ENCODE measurements at places on chromosomes 3 and 15.

DNA sequence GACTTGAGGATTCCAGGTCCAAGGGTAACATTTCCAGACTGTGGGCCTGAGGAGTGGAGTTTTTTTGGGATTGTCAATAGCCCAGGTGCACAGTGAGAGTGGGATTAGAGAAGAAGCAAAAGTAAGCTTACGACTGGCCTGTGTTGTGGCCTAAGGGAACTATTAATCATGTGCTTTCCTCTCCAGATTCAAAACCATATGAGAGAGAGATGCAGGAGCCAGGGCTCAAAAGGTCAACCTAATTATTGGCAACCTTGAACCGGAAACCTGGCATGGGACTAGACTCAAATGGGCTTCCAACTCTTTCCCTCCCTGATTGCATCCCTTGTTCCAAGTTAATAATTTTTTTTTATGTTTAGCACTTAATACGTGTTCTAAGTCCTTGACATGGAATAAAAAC is 242.1 kb upstream of the THRB start:
- DNase-seq, result no peak

DNA sequence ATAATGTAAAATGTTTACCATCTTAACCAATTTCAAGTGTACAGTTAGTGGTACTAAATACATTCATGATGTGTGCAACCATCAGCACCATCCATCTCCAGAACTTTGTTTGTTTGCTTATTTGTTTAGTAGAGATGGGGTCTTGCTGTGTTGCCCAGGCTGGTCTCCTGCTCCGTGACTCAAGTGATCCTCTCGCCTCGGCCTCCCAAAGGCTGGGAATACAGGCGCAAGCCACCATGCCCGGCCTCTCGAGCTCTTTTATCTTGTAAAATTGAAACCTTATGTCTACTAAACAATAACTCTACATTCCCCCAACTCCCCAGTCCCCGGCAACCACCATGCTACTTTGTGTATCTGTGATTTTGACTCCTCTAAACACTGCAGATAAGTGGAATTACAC is 31.9 kb downstream of the FBXO45 start:
- DNase-seq, result no peak

- DNase-seq, result no peak
These were observed 164.6 kb downstream of the ATG7 start for GRCh38 chr3:11436775-11437174.

GRCh38 chr3:177523872-177524438 is 326.7 kb upstream of the TBL1XR1 start:
- DNase-seq, result peak; percentile 49

GRCh38 chr15:101027273-101027901 is 108.2 kb downstream of the LRRK1 start:
- DNase-seq, result no peak

- DNase-seq, result no peak
These were observed 76.7 kb upstream of the LPP start for GRCh38 chr3:188077160-188077799.

GRCh38 chr3:32194653-32195052 is 43.8 kb upstream of the CMTM8 start:
- DNase-seq, result peak; percentile 45

- DNase-seq, result no peak
These were observed 33.9 kb upstream of the TOPBP1 start for GRCh38 chr3:133695560-133696171.

GRCh38 chr3:126300761-126301481 is 56.3 kb downstream of the KLF15 start:
- peak; percentile 76 for DNase-seq

GRCh38 chr3:192445770-192446644 is 281.3 kb downstream of the FGF12 start:
- peak; percentile 35 for DNase-seq

- peak; percentile 40 for DNase-seq
These were observed 461 bp downstream of the PCYT1A start for GRCh38 chr3:196287090-196287439.

DNA sequence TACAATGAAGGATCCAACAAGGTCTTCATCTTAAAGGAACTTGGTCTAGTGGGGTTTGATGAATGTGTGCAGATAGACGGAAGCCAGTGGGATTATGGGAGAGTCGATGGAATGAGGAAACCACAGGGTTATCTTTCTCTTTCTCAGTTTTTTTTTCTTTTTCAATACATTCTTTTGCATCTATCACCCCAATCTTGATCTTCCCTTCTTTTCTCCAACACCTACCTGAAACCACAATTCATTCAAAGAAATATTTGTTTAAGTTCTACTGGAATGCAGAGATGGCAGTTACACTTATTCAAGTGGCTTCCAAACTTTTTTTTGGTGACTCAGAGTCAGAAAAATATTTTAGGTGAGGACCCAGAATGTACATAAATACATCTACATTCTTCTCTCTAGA is 1.7 kb downstream of the TMEM212 start:
- DNase-seq, result no peak

- peak; percentile 68 for DNase-seq
These were observed 181.0 kb downstream of the UACA start for GRCh38 chr15:70582143-70582945.

DNA sequence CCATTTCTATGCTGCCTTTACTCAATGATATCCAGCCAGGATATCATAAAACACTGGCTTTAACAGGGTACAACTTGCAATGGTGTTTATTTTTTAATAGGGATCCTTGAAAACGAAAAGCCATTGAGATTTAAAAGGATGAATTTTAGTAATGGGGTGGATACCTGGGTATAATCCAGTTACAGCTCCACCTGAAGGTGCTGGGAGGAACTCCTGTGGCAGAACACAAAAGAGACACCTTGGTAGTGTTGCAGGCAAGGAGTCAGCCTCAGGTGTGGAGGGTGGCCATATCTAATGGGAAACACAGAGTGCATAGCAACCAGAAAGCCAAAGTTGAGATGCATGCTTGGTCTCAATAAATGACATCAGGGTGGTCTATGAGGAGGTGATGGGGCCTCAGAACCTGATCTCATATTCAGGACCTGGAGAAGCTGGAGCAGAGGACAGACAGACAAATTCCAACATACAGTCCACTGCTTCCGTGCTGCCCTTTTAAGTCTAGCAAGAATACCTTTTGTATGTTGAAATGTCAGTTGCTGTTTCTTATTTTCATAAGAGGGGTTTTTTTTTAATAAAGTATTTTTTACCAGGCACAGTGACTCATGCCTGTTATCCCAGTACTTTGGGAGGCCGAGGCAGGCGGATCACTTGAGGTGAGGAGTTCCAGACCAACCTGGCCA is 12.0 kb upstream of the PAQR9 start:
- no peak for DNase-seq

DNA sequence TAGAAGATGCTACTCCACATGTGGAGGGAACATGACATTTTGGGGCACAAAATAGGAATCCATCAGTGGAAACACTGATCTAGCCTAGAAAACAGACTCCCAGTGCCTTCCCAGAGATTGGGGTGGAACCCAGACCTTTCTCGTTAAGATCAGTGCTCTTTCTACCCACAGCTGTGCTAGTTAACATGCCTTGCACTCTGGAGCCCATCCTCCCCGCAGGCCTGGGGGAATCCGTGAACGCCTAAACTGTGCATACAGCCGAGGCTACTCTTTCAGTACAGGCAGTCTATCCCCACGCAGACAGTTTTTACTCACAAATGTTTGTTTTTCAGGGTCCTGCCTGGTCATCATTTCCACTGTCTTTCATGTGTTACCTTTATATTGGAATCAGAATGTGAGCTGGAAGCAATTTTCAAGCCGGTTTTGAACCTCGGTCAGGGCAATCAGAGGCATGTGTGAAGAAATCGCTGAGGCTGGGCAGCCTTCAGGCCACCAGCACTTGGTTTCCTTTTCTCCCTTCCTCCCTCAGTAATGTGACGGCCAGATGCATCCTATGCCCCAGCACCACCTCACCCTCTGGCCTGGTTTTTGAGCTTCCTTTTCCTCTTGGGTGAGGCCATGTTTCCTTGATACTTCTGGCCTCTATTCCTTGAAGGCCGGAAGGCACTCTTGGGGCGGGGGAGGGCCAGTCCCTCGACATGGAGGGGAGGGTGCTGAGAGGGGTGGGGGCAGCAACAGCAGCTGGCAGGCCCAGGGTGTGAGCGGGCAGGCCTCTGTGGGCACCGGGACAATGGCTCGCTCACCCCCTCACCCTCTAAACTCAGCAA is 123.6 kb upstream of the GALNT15 start:
- no peak for DNase-seq

GRCh38 chr3:108983051-108983450 is 29.4 kb upstream of the GUCA1C start:
- DNase-seq, result peak; percentile 6

DNA sequence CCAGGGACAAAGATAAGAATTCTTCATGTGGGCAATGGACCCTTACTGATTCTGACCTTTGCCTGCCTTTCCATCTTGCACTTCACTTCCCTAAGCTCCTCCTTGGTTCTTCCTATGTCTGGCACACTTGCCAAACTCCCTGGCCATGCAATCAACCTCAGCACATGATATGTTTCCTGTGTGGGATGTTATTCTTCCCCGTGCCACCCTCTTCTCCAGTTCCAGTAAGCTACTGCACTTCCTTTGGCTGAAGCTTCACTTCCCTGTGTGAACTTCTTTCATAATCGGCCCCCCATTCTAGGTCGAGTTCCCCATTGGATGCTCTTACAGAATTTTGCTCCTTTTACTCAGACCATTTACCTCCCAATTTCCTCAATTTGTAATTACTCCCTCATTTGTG is 10.7 kb upstream of the TASOR start:
- DNase-seq, result no peak

DNA sequence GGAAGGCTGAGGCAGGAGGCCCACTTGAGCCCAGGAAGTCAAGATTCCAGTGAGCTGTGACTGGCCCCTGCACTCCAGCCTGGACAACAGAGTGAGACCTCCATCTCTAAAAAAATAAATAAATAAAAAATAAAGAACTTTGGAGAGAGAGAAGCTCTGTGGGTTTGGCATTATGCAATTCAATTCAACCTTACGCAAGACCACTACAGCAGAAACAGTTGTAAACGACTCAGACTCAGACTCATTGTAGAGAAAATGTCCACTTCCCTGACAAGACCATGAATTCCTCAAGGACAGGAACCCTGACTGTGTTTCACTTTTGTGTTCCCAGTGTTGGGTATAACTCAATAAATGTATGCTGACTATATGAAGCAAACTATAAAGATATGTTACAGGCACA is 90.3 kb upstream of the C3orf80 start:
- peak; percentile 55 for DNase-seq

DNA sequence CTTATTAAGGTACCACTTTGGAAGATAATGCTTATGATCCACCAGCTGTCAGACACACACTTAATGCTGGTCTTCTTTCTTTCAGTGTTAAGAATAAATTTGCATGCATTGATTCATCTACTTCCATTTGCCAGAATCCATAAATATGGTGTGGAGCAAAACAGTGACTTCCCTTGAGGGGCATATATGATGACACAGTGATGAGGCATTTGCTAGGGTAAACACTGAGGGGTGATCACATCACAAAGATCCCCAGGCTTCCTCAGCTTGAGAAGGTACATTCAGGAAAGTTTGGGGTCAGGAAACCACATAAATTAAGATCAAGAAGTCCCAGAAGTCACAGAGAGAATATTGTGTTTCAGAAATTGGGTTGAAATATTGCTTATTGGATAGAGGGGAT is 9.9 kb upstream of the ZBED2 start:
- peak; percentile 82 for DNase-seq

GRCh38 chr3:46537779-46538178 is 28.3 kb downstream of the LRRC2 start:
- no peak for DNase-seq

GRCh38 chr15:63110428-63111026 is 11.1 kb upstream of the LACTB start:
- peak; percentile 73 for DNase-seq

DNA sequence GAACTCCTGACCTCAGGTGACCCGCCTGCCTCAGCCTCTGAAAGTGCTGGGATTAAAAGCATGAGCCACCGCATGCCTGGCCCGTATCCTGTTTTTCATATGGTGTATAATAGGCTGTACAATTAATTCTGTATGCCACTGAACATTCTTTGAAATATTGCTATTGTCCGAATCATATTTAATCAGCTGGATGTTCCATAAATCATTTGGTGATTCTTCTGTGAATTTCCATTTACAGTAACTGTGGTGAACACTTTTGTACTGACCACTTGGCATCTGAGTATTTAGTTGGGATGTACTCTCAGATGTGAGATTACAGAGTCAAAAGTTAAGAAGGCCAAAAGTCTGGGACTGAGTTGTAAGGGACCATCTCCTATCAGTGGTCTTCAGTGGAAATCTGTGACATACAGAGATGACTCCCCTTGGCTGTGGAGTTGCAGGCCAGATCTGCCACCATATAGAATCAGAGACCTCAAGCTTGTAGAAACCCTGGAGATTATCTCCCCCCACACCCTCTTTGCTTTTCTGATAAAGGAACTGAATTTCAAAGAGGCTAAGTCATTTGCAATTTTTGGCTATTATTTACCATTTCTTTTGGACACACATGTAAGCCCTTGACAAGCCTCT is 25.7 kb upstream of the DYNC1LI1 start:
- no peak for DNase-seq

- DNase-seq, result peak; percentile 65
These were observed 243.8 kb upstream of the PEX5L start for GRCh38 chr3:180280555-180280954.

- no peak for DNase-seq
These were observed 91.3 kb upstream of the CTDSPL start for GRCh38 chr3:37770336-37770735.

DNA sequence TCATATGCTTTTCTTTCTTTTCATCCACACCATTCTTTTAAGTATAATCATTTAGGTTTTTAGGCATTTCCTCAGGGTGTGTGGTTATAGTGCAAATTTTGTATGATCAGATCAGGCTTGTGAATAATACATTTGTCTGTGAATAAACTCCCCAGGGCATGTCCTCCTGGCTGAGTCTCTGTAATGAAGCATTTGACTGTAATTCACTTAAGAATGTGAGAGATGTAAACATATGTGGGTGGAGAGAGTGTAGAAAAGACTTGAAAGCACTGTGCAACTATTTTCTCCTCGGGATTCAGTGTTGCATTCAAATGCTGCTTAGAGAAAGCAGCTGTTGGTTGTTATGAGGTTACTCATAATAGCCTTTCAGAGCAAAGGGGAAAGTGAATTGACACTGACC is 996.5 kb downstream of the TUSC7 start:
- DNase-seq, result peak; percentile 70

- no peak for DNase-seq
These were observed 2.9 kb downstream of the NEDD4 start for GRCh38 chr15:55990516-55990915.

GRCh38 chr15:90497376-90497775 is 32.3 kb upstream of the CRTC3 start:
- no peak for DNase-seq

- DNase-seq, result no peak
These were observed 146.2 kb upstream of the SEMA6D start for GRCh38 chr15:47570881-47571640.

GRCh38 chr15:57947781-57948180 is 117.7 kb downstream of the ALDH1A2 start:
- no peak for DNase-seq

GRCh38 chr3:160376681-160377080 is 22.3 kb downstream of the IFT80 start:
- peak; percentile 7 for DNase-seq

All from M059J (cell line).